Right renal cortex interstitium (tissue), 3 donors: ENCODE measurements at places on chromosomes 5 and 9. TPM values are rescaled to one million over a fixed set of nuclear protein-coding genes. Genes with fewer than 3 reads are reported as not detected.

GRCh38 chr5:40841068-40841805 is at the start of gene CARD6:
Gene CARD6, plus strand, starts transcription at chr5:40841367. Its CDS starts 16 bp downstream, at chr5:40841383.
- DNase-seq = no peak

GRCh38 chr9:133008406-133008805 is 22.4 kb upstream of the GTF3C5 start:
- no peak for DNase-seq

DNA sequence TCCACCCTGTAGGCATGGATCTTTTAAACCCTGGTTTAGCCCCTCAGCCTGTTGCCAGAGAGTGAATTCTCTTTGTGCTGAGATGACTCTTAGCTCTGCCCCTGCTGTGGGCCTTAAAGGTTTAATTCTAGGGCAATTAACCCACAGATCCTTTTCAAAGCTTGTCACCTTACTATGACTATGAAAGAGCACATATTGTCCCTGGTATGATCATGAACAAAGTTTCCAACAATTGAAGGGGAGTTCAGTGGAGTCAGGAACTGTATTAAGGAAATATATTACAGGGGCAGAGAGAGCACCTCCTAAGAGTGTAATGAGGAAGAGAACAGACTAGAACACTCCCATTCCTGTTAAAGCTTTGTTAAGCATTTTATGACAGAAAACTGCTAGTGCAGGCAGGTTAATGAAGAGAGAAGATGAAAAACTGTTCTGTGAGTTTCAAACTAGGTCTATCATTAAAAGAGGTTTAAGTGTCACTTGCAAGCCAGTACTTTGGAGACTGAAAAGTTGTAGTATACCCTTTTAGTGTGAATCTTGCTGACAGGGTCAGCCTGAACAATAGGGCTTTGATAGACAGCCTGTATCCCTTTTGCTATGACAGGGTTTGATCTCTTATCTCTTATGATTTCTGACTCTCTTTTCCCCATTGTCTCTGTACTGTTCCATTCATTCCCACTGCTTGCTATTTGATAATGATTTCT is 104.2 kb upstream of the ELL2 start:
- no peak for DNase-seq

GRCh38 chr9:19127871-19128500 is 694 bp upstream of the PLIN2 start:
- no peak for DNase-seq

DNA sequence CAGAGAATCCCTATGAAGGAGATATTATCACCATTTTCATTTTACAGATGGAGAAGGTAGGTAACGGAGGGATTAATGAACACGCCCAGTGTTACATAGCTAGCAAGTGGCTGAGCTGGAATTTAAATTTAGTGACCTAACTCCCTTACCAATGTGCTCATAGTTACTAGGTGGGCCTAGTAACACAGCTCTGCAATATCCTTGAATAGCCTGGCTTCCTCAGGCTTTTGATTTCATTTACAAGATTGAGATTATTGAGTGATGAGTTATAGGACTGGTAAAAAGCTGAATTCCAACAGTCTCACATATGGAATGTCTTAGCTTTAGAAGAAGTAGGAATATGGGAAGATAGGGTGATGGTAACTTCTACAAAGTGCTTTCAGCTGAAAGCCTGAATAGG is 336.3 kb upstream of the KIF2A start:
- no peak for DNase-seq

GRCh38 chr5:43515678-43516048 is 715 bp upstream of the C5orf34 start:
- DNase-seq = no peak

DNA sequence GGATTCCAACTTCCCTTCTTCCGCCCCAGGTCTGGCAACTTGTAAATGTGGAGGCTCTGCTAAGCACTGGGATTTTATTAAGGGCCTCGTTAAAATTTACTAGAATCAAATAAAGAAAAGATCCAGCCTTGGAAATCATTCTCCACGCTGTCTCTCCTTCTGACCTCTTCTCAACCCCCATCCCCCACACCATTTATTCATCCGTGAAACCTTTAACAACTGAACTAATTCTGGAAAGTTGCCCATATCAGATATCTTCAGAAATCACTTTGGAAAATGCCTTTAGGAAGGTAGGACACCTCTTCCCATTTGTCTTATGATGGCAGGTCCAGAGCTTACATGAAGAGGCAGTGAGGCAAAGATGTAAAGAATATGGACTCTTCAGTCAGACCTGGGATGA is 288.5 kb downstream of the SLIT3 start:
- no peak for DNase-seq

- DNase-seq = peak; percentile 8
These were observed 1.1 kb downstream of the BAG1 start for GRCh38 chr9:33263131-33264002.

The HSPB3 gene
- polyA plus RNA-seq = 0.28 TPM
